Upper lobe of right lung (tissue), 1 donor: ENCODE measurements at places on chromosomes 12 and 14. TPM values are rescaled to one million over a fixed set of nuclear protein-coding genes. Genes with fewer than 3 reads are reported as not detected.

The IL26 gene
- total RNA-seq = not detected

DNA sequence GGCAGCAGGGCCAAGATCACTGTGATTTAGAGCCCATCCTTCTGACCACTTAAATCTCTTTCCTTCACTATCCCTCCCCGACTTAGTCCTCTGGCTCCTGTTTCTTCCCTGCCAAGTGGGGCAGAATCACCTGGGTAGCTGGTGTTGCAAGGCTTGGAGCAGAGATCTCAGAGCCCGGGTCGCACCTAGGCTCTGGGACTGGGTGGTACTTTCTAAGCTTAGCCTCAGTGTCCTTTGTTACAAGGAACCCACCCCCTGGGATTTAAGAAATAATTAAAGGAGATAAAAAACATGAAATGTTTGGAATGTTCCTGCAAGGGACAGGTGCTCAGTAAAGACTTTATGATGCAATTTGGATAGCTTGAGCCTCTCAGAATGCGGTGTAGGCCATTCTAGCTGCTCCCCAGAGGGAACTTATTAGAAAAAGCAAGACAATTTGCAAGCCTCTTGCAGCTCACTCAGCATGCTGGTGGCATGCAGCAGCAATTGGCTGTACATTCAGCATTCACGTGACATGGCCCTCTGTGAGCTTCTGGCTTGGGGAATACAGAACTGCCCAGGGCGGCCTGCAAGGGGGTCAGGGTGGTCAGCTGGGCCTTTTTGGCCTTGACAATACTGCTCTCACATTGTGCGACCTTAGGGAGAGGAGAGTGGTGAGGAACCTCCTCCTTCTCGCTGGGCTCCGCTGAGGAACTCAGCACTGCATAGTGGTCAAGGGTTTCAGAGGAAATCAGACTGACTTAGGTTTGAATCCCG is 16.8 kb downstream of the C14orf132 start:
- no peak for DNase-seq

The UBE3B gene
- total RNA-seq = 39.1 TPM

The OVCH1 gene
- 2.0 TPM for total RNA-seq
